Smooth muscle cell of the brain vasculature (primary cell): ENCODE measurements at places on chromosomes 11 and 22.

DNA sequence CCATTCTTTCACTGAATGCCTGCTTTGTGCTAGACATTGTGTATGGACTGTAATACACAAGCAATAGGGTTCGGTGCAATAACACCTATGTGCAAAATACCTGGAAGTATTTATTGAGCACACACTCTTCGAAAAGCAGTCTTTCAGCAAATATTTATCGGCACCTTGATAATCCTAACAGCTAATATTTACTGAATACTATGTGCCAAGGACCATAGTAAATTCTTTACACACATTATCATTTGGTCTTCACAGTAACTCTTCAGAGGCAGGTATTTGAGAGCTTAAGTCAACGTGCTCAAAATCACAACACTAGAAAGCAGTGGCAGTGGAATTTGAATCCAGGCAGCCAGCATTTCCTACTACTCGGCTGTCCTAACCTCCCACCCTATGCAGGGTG lies 2.2 kb downstream of the B3GNT6 start:
- DNase-seq: no peak

- no peak for DNase-seq
These were observed 14.6 kb downstream of the C11orf21 start for GRCh38 chr11:2287091-2287490.

DNA sequence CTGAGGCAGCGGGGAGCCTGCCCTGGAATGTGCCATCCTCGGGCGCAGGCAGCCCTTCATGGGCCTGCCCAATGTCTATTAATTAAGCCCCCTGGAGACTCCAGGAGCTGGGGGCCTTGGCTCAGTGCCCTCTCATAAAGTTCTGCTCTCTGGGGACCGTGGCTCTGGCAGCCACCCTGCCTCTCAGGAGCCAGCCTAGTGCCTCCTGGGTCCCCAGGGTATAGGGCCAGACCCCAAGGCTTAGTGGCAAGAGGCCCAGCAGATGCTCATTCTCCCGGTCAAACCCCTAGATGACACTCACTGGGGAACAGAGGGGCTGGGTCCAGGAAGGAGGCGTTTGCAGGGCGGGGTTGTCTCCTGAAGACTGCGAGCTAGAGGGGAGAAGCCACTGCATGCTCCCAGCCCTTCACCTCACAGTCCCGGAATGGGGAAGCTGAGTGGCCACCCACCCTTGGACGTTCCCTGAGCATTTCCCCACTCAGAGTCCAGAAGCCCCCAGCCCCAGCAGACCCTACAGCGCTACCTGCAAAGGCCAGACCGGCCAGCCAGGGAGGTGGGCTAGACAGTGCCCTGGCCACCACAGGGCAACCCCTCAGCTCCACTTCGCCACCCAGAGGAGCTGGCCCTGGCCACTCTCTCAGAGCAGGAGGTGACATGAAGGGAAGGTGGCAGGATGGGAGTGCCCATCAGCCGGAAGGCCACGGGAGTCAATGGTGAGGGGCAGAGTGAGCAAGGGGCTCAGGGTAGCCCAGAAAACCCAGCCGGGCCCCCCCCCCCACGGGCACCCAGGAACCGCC lies 83.0 kb downstream of the CDKN1C start:
- DNase-seq: no peak

- no peak for DNase-seq
These were observed 32.1 kb downstream of the PPIL2 start for GRCh38 chr22:21697880-21698279.

- DNase-seq: peak; percentile 95
These were observed at the start of the genes GNB1L and RTL10 for GRCh38 chr22:19854778-19855503. GNB1L (minus strand) TSS chr22:19854874; CDS start chr22:19821355, 33,519 bp downstream. RTL10 (minus strand) TSS chr22:19854874; CDS start chr22:19852261, 2,613 bp downstream.

DNA sequence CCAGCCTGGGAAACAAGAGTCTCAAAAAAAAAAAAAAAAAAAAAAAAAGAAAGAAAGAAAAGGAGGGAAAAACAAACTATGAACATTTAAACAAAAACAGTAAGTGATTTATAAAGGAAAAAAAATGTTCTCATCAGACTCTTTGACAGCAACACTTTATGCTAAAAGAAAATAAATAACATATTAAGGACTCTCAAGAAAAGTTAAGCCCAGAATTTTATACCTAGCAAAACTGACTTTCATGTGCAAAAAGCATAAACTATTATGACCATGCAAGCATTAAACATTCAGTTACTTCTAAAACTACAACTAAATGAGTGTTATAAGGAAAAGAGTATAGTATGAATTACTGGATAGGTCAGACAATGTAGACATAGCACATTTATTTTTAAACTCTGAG lies 68.4 kb downstream of the FBLN1 start:
- no peak for DNase-seq

DNA sequence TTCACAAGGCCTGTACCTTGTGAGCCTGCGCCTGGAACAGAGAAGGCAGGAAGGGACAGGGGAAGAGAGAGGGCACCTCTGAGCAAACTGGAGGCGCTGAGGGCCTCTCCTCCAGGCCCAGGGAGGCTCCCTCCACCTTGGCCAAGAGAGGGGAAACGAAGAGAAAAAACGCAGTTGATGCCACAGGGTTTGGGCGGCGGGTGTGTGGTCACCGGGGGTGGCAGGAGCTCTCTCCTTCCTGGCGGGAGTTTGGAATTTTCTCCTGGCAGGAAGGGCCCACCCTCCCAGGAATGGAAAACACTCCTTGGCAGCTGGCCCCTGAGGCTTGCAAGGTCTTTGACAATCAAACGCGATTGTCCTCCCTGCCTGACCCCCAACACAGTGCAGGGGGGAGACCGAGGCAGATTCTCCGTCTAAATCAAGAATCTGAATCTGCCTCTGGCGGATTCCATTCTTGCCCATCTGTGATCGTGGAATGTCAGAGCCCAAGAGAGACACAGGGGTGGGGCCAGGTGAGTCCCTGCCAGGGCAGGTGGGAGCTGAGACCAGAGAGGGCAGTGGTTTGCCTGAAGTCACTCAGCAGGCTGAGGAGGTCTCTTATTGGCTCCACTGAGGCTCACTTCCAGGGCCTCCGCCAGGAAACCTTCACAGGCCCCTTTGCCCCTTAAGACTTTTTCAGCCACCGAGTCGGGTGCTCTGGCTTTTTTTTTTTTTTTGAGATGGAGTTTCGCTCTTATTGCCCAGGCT lies 21.0 kb downstream of the RPL3 start:
- DNase-seq: no peak

DNA sequence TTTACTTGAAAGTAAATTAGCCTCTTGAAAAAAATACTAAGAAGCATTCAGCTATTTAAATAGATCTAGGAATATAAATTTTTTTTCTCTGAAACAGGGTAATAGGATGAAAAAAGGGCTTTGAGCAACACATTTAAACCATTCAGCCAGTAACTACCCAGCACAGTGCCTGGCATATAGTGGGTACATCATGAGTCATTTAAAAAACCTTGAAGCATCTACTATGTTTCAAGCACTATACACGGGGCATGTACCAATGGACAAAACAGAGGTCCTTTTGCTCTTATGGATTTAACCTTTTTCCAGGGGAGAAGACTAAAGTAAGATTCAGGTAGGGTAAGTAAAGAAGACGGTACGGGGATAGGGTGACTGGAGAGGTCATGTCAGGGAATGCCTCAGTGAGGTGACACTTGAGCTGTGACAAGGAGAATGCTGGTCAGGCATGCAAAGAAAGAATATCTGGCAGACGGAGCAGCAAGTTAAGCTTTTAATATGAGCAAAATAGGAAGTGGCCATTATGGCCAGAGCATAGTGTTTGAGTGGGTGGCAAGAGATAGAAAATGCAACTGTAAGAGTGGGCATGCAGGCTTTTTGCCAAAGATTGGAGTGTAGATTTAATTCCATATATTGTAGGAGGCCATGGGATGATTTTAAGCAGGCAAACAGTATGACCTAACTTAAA lies 101.1 kb downstream of the HIPK3 start:
- DNase-seq: no peak

DNA sequence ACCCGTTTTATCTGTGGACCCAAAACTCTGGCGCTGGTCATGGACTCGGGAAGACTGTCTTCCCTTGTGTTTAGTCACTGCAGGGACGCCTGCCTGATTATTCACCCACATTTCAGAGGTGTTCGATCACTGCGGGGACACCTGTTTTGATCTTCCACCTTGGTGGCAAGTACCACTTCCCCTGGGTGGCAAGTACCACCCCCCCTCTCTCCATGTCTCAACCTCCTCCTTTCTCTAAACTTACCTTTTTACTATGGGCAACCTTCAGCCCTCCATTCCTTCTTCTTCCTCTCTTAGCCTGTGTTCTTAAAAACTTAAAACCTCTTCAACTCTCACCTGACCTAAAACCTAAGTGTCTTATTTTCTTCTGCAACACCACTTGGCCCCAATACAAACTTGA lies 1.9 kb upstream of the NDUFC2 start:
- no peak for DNase-seq

- no peak for DNase-seq
These were observed 5.0 kb downstream of the ASCL2 start for GRCh38 chr11:2265396-2265795.

DNA sequence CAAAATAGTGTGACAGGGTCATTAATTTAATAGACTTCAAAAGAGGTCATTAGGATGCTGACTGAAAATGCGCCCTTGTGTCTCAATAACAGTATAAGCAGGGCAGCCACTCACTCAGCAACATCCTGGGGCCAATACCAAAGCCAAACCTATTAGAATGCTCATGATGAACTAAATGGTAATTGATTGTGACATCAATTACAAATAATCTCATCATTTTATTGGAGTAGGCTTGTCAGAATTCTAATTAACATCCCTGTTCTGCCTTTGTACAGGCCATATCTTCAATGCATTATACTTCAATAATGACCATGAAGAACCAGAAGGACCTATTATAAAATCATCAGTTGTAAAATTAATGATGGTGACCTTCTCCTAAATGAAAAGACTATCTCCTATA lies 64.2 kb downstream of the DNAJC24 start:
- DNase-seq: no peak

- no peak for DNase-seq
These were observed 739 bp upstream of the C1QTNF5 start for GRCh38 chr11:119341222-119342022.

GRCh38 chr11:61158691-61159381 lies 2.4 kb downstream of the VPS37C start:
- DNase-seq: no peak

GRCh38 chr11:87031433-87032170 lies 6.1 kb upstream of the TMEM135 start:
- no peak for DNase-seq

DNA sequence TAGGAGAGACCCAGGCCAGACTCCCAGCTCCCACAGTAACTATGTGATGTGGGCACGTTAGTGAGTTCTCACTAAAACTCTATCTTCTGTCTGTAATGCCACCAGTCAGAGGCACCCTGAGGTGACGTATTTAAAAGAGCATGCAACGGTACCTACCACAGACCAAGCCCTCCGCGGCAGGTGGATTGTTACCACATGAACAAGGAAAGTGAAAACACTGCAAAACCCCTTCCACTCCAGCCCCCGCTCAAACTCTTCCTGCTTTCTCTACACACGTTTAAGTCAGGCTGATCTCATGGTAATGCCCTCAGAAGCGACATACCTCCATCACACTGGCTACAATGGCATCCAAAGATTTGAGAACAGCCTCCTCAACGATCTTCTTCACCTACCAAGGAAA lies 36.7 kb downstream of the SERPIND1 start:
- DNase-seq: no peak

GRCh38 chr11:10930224-10930971 lies 72.5 kb upstream of the ZBED5 start:
- no peak for DNase-seq

DNA sequence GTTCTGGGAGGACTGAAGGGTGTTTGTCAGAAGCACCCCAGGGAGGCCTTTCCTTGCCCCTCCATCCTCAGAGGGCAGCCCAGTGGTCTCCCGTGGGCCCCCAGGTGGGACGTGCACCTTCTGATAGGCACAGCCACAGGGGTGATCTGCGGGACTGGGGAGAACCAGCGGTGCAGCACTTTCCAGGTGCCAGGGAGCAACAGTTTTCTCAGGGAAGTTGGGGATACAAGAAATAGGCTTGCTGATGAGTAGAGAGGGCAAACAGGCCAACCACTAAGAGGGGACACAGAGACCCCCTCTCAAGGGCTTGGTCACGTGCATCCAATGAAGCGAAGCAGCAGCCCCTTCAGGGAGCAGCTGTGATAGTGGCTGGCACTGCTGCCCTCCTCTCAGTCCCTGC lies 107.1 kb upstream of the BID start:
- no peak for DNase-seq

- no peak for DNase-seq
These were observed 389.9 kb downstream of the CNTN5 start for GRCh38 chr11:99410636-99411035.

GRCh38 chr11:113553915-113554314 lies 78.7 kb upstream of the DRD2 start:
- no peak for DNase-seq

GRCh38 chr11:128453444-128454336 lies 133.7 kb downstream of the ETS1 start:
- no peak for DNase-seq

- no peak for DNase-seq
These were observed 91.7 kb upstream of the E2F8 start for GRCh38 chr11:19332476-19332875.

- DNase-seq: no peak
These were observed 10.4 kb upstream of the GAL start for GRCh38 chr11:68673991-68674390.

GRCh38 chr22:29346659-29347058 lies 31.2 kb upstream of the RASL10A start:
- no peak for DNase-seq

DNA sequence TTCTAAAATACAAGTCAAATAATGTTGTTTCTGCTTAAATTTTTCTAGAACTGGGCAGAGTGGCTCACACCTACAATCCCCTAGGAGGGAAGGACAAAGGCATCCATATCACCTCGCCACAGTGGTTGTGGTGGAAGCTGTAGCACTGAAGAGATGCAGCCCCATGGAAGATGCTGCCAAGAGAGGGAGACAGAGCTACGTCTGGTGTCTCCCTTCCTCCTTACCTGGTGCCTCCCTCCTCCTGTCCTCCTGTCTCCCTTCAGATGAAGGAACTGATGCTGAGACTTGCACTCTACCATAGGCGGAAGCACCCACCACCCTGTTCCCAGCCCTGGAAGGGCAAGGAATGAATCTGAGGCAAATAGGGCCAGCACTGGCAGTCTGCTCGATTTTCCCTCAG lies 22.3 kb downstream of the MMP27 start:
- no peak for DNase-seq

DNA sequence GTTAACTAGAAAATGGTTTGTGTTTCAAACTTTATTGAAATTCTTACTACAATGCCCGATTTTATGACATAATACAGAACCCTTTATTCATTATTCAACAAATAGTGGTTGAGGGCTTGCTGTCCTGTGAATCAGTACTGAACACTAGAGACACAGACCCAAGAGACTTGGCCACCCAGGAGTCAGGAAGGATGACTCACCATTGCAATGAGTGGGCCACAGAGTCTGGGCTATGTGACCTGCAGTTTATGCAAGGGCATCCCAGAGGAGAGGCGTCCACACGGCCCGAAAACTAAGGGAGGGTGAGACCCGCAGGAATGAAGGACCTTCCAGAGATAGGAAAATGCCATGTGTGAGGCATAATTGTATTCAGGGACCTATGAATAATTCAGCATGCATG lies 143.8 kb upstream of the DDI1 start:
- no peak for DNase-seq

DNA sequence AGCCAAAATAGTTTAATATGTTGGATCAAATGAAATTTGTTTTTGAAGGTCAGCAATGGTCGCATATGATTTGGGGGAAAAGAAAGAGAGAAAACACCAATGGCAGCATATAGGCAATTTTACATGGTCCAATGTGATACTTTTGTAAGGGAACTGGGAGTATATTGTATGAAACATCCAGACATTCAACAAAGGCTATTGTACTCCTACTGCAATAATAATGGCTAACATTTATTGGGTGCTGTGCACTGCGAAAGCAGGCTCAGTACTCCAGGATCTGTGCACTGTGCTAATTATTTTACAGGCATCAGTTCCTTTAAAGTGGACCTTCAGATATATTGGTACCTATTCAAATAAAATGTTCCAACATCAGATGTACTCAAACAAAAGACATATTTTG lies 5.9 kb upstream of the OR10V1 start:
- no peak for DNase-seq
